ENCODE measurements at places on chromosomes 6 and 20.

DNA sequence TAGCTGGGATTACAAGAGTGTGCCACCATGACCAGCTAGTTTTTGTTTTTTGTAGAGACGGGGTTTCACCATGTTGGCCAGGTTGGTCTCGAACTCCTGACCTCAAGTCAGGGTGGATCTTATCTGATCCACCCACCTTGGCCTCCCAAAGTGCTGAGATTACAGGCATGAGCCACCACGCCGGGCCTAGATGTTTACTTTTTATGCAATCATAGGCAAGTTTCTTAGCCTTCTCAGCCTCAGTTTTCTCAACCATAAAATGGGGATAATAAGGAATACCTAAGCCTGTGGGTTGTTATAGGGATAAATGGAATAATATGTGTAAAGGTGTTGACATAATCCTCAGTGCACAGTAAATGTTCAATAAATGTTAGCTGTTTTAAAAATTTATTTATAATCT, 9.8 kb downstream of the SPATS1 start:
- no peak for DNase-seq

DNA sequence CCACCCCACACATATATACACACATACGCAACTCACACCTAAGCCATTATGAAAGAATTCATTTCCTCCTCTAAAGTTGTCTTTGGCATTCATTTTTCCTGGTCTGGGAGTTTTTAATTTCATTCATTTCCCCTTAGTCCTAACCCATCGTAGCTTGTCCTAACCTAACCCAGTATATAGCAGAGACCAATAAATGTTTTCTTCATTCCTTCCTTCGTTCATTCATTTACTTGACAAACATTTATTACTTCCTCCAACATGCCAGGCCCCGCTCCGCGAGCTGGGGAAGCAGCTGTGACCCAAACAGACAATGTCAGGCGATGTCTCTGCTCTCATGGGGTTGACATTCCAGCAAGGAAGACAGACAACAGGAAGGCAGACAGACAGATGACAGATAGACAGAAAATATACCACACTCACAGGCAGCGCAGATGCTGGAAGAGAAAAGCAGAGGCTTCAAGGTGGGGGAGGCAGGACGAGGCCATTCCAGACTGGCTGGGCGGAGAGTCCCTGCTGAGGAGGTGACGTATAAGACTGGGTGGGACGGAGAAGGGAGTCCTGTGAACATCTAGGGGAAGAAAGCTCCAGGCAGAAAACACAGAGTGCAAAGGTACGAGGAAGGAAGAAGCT, 33.7 kb upstream of the SIRPA start:
- no peak for DNase-seq

GRCh38 chr20:21234324-21234723, 68.8 kb upstream of the XRN2 start:
- no peak for DNase-seq

DNA sequence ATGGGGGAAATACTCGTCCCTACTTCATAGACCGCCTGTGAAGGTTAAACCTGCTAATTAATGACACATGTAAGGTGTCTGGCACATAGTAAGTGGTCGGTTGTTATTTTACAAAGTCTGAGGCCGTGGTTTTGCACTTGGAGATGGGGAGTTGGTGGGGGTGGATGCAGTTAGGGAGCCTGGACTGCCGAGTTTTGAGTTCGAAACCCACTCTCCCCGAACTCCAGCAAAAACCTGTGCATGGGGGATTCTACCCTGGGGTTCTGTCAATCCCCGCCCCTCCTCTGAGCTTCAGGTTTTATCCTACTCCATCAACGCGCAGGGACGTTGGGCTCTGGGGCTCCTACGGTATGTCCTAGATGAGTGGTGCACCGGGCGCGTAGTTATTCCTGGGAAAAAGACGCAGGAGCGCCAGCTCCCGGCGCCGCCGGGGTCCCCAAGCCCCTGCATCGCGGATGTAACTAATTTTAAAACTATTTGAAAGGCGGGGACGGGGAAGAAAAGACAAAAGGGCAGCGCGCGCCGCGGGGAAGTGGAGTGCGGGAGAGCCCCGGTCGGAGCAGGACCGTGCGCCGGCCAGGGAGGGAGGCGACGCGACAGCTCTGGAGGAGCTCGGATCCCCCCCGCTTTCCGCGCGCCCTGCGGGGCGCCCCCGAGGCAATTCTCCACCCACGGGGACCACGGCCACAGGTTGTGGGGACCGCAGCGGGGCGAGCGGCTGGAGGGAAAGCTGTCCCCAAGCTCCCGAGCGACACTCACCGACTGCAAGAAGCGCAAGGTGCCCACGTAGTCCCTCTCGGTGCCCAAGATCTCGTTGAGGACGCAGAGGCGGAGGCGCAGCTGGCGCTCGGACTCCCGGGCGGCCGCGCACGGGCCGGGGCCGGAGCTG, 672 bp downstream of the PREX1 start:
- DNase-seq: no peak

DNA sequence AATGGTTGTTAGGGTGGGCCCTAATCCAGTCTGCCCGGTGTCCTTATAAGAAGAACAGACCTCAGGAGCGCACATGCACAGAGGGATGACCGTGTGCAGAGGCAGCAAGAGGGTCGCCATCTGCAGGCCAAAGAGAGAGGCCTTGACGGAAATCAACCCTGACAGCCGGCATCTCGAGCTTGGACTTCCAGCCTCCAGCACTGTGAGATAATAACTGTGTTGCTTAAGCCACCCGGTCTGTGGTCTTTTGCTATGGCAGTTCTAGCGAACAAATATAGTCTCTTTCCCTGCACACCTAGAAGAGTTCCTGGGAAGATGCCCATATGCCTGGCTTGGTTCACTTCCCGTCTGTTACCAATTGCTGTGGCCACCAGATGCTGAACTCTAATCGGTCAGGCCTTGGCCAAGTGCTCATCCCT, 35.3 kb upstream of the PTGIS start:
- no peak for DNase-seq

DNA sequence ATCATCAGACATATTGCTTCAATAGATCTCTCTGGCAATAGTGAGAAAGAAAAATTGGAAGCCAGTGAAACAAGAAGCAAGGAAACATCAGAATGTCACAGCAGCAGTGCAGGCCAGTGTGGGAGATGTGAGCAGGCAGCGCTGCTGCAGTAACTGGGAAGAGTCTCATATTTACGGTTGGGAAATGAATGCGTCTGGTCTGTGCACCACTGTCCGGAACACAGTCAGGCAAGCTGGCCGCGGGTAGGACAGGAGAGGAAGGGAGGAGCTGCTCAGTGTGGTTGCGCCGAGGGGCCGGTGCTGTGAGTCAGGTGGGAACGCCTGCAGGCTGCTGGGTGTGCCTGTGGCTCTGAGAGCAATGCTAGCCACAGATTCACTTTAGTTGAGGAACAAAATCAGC, 6.4 kb upstream of the PSMG4 start:
- no peak for DNase-seq

GRCh38 chr20:43658069-43658722, 8.7 kb upstream of the MYBL2 start:
- no peak for DNase-seq

DNA sequence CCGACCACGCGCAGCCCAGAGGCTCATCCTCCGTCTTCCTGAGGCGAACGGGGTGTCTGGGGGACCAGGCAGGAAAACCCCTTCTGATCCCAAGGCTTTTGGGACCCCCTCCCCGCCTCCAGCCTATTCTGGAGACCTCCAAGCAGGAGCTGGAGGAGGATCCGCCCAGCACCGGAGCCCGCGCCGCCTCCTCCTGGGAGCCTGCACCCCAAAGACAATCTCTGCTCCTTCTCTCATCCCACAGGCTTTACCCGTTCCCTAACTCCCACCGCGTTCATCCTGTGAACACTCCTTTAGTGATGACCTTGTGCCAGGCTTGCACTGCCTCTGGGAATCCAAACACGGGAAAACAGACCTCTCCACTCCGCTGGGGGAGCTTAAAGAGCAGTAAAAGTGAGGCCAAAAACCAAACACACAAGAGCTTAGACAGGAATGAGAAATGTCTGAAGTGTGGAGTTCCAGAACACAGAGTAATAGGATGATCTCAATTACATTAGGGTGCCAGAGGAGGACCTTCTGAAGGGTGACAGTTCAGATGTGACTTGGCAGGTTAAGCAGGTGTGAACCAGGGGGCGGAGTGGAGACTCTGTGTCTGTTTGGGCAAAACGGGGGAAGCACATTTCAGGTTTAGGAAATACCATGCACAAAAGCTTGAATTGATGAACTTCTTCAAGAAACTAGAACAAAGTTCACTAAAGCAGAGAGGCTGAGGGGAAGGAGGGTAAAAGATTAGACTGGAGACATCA, 7.6 kb downstream of the HLA-DRB5 start:
- DNase-seq: no peak

GRCh38 chr6:161379834-161380582, 106.1 kb upstream of the AGPAT4 start:
- DNase-seq: no peak

GRCh38 chr6:105282631-105283585, 103.1 kb upstream of the POPDC3 start:
- DNase-seq: no peak

- DNase-seq: no peak
Observed at GRCh38 chr20:9032758-9033157, 36.1 kb upstream of the PLCB4 start.

DNA sequence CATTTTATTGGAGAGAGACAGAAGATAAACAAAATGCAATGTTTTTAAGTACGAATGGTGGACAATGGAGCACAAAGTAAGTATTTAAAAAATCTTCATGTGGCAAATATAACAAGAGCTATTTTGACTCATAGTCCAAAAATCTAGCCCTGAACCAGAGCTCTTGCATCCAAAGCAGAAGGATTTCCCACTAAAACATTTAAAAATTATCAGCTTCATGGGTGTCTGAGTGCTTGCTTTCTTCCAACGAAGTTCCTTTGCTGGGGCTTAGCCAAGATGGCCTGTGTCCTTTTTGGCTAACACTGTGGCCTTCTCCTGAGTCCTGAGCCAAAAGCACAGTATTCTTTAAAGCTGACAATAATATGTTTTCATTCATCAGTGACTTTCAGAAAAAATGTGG, 161.7 kb downstream of the RIMS1 start:
- DNase-seq: no peak

DNA sequence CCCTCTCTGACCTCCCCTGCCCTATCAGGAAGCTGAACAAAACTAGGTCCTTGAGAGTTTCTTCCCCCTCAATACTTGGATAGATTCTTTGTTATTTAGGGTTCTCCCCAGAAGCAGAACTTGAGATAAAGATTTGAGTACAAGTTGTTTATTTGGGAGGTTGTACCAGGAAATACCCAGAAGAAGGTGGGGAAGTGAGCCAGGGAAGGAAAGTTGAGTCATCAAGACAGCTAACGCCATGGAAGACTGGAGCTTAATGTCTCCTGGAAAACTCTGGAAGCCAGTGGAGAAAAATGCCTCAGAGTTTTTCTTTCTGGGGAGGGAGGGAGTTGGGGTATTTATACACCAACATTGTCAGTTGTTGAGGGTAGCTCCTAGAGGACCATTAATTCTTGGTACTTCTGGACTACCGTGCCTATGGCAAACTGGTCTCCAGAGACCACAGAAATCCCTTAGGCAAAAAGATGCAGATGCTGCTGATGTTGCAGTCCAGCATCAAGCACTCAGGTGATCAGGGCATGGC, 102.6 kb upstream of the ZFP64 start:
- no peak for DNase-seq

Measured in Jurkat, Clone E6-1 (cell line).